ENCODE measurements at places on chromosomes 12 and 14.

GRCh38 chr14:45251912-45252311 lies 1.1 kb downstream of the MIS18BP1 start:
- peak; percentile 94 for DNase-seq

- DNase-seq, result no peak
Measured at GRCh38 chr14:84024231-84024820, 1505.6 kb upstream of the FLRT2 start.

DNA sequence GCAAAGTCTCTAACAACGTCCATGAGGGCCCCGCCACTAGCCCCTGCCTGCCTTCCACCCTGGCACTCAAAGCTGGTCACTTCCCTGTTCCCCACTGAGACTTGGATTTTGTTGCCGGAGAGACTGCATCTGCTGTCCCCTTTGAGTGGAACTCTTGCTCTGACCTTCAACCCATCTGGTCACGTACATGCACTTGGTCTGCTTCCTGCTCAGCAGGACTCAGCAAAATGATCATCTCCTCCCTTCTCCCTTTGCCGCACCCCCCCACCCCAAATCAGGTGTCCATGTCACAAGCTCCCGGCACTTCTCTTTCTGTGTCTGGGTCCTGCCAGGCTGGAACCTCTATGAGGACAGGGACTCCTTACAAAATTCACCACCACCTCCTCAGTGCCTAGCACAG lies 180.9 kb downstream of the CHST11 start:
- peak; percentile 44 for DNase-seq

DNA sequence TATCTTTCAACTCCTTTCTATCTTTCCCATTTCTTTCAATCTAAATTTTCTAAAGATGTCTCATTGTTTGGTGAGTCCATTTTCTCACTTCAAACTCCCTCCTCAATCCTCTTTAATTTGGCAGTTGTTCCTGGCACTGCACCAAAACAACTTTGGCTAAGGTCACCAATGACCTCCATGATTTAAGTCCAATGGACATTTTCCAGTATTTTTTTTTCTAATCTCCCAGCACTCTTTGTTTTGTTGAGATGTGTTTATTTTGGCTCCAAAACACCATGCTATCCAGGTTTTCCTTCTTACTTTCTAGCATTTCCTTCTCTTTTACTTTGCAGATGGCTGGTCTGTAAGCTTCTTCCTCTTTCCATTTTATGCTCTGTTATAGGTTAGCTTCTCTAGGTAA lies 42.5 kb upstream of the OTOGL start:
- no peak for DNase-seq

DNA sequence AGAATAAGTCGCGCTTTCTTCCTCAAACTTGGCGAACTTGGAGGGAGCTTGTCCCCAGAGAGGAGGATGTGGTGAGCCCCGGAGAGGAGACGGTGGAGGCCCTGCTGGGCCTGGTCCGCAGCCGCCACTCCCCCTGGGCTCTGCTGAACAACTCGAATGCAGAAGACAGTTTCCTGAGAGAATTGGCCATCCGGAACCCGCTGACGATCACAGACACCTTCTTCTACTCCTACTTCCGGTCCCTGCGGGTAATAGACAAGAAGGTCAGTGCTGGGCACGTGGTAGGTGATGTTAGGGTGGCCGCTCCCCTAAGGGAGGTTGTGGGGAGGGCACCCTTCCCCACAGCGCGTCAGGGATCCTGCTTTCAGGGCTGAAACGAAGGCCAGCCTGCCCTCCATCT lies 1.6 kb downstream of the LRRC43 start:
- DNase-seq, result no peak
